ENCODE measurements at places on chromosomes 4 and X.

- no peak for DNase-seq
Observed at GRCh38 chr4:180190382-180190781, 2052.8 kb upstream of the TENM3 start.

GRCh38 chrX:50081282-50081889 lies 119.4 kb downstream of the AKAP4 start:
- no peak for DNase-seq

GRCh38 chr4:185512516-185512915 lies 22.8 kb downstream of the PDLIM3 start:
- no peak for DNase-seq

- no peak for DNase-seq
Observed at GRCh38 chrX:16167181-16167580, at the start of gene MAGEB17. MAGEB17 (plus strand) TSS chrX:16167481; CDS start chrX:16170383, 2,902 bp downstream.

- no peak for DNase-seq
Observed at GRCh38 chrX:23497919-23498318, 163.3 kb downstream of the PTCHD1 start.

- no peak for DNase-seq
Observed at GRCh38 chrX:27307546-27307945, 155.6 kb downstream of the PPP4R3C start.

GRCh38 chr4:81635739-81636138 lies 164.0 kb upstream of the RASGEF1B start:
- DNase-seq = peak; percentile 56

GRCh38 chrX:109489174-109489573 lies 7.3 kb upstream of the GUCY2F start:
- no peak for DNase-seq

DNA sequence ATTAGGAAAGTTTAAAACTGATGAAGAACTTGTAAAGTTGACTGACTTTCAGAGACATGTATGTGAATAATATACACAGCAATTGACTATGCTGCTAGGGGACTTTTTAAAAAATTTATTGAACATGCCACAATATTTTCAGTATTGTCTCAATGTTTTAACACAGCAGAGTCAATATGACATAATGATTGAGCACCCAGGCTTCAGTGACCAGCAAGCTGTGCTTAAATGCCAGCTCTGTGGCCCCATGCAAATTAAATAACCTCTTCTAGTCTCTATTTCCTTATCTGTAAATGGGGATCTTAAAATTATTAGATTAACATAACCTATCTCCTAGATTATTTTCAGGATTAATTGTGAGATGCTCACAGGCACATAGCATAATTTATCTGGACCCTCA lies 56.8 kb upstream of the TXK start:
- no peak for DNase-seq

GRCh38 chrX:149476513-149476912 lies 28.6 kb downstream of the IDS start:
- no peak for DNase-seq

DNA sequence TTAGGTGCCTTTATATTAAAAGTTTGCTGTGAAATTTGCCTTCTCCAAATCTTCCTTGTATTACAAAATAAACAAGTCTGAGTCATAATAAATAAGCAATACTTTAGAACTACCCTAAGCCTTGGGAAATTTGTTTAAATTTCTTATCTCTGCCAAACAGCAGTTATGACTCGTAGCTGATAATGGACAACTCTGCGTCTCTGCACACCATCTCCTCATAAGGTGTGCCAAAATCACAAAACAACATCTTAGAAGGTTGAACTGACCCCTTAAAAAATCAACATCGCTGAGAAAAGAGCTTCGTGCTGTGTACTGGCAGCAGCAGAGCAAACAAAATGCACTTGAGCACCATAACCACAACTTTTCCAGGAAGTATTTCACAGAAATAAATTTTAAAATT lies 22.0 kb downstream of the OR13H1 start:
- DNase-seq = no peak

GRCh38 chr4:118920247-118920646 lies 31.6 kb downstream of the SYNPO2 start:
- DNase-seq = no peak

GRCh38 chr4:106263594-106264330 lies 52.2 kb downstream of the TBCK start:
- no peak for DNase-seq
